ENCODE measurements at places on chromosomes 2 and 18. TPM values are rescaled to one million over a fixed set of nuclear protein-coding genes. Genes with fewer than 3 reads are reported as not detected.

TMEM163 gene
- not detected for total RNA-seq

CHAC2 gene
- total RNA-seq, result 0.57 TPM

GPN1 gene
- 49.0 TPM for total RNA-seq

THUMPD2 gene
- 9.5 TPM for total RNA-seq

INHBB gene
- total RNA-seq, result not detected

MGAT4A gene
- total RNA-seq, result 0.36 TPM

MMADHC gene
- total RNA-seq, result 177 TPM

TMEM169 gene
- 0.36 TPM for total RNA-seq

GRCh38 chr2:134225173-134225572 is 28.7 kb upstream of the MGAT5 start:
- DNase-seq, result no peak

DNA sequence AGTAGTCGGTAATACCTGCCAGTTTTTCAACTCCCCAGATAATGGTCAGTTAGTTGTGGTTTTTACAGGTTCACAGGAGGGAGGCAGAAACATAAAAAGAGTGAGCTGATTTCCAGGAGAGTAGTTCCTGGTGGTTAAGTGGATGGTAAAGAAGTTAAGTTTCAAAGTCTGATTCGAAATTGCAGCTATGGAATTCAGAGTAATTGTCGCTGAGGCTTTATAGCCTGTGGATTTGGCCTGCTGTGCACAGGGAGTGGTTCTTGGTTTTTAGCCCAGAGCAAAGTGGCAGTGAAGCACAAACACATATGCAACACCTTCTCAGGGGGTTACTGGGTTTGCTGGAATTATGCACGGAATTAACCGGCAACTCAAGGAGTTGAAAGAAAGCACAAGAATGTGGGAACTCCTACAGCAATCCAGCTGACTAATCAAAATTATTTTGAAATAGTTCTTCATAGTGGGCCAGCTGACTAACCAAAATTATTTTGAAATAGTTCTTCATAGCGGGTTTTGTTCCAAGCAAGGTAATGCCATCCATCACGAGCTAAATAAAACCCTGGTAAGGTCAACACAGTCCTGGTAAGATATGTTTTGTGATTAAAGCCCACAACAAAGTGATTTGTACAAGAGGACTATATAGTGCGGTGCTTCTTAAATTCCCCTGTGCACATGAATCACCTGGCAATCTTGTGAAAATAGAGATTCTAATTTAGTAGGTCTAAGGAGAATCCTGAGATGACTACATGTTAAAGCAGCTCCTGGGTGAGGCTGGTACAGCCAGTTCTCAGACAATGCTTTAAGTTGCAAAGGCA is 94.4 kb downstream of the SGPP2 start:
- DNase-seq, result peak; percentile 72

DNA sequence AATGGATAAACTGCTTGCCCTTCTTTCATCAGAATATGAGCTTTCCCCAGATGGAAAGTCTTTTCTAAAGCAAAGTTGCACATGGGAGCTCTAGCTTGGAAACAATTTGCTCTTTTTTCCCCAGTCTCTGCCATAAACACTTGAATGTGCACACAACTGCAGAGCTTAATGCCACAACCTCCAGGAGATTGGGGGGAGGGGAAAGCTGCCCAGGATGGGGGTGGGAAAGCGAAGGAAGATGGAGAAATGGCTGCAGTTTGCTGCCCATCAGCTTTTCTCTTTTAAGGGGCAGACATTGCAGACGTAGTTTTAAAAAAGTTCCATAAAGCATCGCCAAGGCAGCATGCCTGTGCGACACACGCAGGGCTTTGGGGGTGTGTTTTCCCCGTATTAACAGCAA is 1.5 kb downstream of the ACKR3 start:
- DNase-seq, result no peak

DNA sequence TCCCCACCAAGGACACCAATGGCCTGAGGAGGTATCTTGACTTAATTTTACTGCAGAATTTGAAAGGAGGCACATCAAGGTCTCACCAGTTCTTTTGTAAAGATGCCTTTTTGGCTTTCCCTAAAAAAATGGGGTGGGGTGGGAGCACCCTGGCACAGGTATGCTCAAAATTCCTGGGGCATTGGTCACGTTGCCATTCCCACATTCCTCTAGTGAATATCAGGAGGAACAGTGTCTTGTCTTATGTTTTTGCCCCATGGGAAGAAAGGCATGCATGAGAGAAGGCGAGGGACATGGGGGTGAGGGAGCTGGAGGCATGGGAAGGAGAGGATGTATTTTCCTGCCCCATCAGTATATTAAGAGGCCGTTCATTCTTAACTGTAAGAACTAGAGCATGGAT is 275.3 kb downstream of the CMPK2 start:
- DNase-seq, result no peak

DNA sequence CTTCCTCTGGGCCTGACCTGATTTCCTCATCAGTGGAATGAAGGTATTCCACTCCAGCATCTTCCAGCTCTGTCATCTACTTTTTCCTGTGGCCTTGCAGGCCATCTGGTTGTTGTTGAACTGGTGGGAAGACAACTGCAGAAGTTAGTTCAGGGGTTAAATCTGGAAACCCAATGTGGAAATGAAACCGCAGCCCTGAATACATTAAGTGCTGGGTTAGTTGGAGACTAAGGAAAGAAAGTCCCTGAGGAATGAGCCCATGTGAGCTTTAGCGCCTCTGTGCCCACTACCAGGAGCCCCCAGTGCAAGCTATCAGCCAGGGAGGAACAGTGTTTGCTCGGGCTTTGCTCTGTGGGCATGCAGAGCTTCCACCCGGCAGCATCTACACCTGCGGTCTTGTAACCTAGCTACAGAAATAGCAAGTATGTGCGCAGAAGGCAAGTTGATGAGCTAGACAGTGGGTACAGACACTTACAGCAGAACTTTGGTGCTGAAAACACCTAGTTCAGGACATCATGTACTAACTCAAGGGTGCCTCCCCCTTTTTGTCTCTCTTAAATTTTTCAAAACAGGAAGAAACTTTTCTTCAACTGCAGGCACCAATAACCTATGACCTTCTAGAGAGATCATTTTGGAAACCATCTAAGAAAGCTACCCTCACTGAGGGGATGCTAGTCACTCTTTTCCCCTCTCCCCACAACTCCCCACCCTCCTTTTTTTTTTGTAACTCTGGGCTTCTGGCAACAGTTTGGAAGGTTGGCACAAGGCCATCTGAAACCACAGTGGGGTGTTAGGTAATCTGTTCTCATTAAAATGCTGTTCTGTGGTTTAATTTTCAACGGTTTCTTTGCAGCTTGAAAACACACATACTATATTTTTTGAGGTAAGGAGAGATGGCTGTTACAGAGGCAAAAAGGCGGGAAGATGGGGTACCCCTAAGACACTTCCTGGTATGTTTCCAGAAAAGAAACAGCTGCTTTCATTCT is 18.3 kb upstream of the CXCR4 start:
- no peak for DNase-seq

- no peak for DNase-seq
Observed at GRCh38 chr2:107627164-107627563, 199.5 kb upstream of the RGPD4 start.

GRCh38 chr2:165905269-165905668 is 48.3 kb downstream of the TTC21B start:
- no peak for DNase-seq

DNA sequence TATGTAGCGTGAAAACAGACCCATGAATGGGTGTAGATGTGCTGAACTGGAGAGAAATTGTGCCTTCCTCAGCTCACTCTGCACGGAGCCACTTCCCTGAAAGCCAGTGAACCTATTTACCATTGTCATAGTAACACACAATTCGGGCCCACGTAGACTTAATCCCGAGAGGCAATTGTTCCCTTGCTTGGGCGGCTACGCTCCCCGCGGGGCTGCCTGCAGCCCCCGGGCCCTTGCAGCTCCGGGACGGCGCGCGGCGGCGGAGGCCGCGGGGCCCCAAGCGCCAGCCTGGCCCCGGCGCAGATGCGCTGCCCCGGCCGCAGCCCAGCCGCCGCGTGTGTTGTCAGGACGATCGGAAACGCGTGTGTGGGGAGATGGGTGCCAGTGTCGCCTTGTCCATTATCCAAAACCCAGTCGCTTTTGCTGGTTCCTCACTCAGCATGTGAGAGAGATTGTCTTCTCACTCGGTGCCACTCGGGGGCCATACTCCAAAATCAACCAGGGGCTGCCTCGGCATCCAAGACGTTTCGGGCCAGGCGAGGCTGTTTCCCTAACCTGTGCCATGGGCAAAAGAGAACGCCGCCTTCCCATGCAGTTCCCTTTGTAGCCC is 17.9 kb upstream of the LRRTM1 start:
- no peak for DNase-seq

- DNase-seq, result no peak
Observed at GRCh38 chr2:71801556-71801955, 346.1 kb downstream of the CYP26B1 start.

DNA sequence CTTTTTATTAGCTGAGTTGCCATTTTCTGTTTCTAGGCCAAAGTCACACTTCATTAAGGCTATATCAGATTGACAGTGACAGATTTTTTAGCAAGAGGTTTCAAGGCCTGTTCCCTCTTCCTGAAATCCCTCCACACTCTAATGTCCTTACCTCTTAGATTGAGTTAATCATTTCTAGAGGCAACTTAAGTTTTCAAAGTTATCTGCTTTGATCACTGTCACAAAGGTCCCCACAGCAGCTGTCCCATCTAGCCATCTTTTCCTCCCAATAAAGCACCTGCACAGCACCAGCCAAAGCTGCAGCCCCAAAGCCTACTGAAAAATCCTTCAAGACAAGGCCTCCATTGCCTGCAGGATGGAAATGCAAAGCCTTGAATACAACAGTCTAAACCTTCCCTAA is 13.4 kb downstream of the AMMECR1L start:
- DNase-seq, result no peak

DNA sequence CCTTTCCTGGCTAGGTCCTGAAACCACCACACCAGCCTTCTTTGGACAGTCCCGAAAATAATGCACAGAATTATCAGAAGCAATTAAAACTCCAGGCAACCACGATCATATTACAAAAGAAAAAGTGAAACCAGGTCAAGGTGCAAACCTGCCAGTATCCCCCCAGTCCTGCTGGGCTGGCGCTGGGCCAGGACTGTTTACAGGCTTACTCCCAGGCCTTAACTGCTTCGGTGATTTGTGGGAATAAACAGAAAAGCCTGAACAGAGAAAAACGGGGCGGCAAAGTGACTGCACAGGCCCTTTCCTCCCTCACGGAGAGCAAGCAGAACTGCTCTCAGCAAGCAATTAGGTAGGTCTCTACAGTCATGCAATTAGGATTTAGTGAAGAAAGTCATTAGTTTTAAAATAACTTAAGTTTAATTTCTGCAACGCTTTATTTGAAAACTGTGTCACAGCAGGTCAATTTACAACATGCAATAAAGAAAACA is 1.3 kb downstream of the HDAC4 start:
- DNase-seq, result peak; percentile 29

DNA sequence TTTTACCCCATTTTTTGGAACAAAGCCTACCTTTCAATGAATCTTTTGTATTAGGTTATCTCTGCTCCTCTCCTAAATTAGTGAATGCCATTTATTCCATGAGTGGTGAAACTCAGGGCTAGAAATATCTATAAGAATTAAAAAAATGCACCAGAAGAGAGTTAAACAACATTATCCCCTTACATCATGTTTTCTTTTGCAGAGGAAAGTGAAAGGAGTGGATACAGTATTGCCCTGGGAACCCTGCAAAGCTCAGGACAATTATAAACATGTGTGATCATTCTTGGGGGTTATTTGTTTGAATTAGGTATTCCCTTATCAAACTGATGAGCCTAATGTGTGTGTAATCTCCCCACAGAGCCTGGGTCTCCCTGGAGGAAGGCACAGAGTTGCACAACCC is 559.2 kb downstream of the RNF144A start:
- DNase-seq, result no peak

DNA sequence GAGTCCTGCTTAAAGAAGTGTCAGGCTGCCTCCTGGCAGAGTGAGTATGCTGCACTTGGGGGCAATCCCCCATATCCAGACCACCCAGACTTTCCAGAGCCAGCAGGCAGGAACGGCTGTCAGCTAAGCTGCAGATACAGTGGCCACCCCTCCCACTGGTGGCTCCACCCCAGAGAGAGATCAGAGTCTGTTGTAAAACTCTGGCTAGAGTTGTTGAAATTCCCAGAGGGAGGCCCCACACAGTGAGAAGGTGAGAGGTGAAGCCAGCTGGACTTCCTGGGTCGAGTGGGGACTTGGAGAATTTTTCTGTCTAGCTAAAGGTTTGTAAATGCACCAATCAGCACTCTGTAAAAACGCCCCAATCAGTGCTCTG is 533.8 kb upstream of the ACVR2A start:
- no peak for DNase-seq

GRCh38 chr18:47632970-47633635 is 297.4 kb downstream of the SMAD2 start:
- DNase-seq, result no peak

- DNase-seq, result peak; percentile 64
Observed at GRCh38 chr18:25299426-25300300, 52.3 kb downstream of the ZNF521 start.

DNA sequence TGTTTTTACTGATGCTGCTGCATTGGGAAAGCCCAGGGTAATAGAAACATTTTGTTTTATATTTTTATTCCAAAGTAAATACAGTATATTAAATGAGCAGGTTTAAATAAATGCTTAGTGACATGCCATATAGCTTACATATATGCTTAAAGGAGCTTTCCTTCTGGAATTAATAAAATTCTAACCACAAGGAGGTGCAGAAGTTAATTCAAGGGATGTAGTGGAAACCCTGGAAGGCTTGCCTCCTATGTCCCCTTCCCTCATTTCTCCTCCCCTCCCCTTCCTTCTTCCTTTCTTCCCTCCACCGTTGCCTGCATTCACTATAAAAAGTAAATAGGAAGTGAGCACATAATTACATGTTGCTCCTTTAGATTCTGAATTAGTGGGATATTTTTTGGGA is 96.3 kb downstream of the UBE2E3 start:
- no peak for DNase-seq

GRCh38 chr2:241774419-241775222 is 2.0 kb upstream of the GAL3ST2 start:
- DNase-seq, result peak; percentile 66

DNA sequence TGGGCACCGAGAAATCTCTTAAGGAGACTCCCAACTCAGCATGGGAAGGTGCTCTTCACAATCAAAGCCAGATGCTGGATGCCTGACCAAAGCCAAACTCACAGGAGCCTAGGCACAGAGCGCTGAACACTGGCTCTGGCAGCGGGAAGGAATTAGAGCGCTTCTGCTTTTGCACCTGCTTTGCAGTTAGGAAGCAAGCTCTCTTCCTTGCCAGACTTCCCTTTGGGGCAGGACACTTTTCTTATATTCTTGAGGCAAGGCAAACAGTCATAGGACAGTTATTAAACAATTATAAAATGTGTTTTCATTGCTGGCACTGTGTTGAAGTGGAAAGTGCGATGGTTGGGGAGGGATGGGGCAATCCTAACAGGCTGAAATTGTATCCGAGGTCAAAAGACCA is 79.6 kb upstream of the DNMT3A start:
- no peak for DNase-seq

GRCh38 chr2:43461453-43462073 is 134.3 kb downstream of the THADA start:
- no peak for DNase-seq

DNA sequence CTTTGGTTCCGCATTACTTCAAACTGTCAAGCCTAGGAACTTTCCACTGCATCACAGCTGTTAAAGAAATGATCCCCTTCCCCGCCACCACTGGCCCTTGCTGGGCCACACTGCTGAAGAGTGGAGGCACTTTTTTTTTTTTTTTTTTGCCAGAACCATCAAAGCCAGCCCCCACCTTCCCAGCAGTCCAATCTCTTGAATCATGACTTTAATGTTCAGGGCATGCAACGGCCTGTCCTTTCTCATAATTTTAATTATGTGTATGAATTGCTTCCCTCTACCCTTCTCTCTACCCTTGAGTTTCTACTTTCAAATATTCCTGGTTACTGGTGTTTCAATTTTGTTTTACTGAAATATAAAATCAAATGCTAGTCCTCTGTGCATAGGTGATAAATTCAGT is 102.1 kb upstream of the LMAN1 start:
- no peak for DNase-seq

Data from fibroblast of the aortic adventitia (primary cell).